Activated naive CD8-positive, alpha-beta T cell treated with anti-CD3 and anti-CD28 coated beads, Interleukin-2, amount 50 U/mL, for 24 hours (primary cell): ENCODE measurements at places on chromosomes 3 and 15.

GRCh38 chr3:142946861-142947260 is 16.6 kb downstream of the PAQR9 start:
- DNase-seq, result no peak

GRCh38 chr15:78263907-78264303 is 457 bp upstream of the DNAJA4 start:
- DNase-seq, result no peak

DNA sequence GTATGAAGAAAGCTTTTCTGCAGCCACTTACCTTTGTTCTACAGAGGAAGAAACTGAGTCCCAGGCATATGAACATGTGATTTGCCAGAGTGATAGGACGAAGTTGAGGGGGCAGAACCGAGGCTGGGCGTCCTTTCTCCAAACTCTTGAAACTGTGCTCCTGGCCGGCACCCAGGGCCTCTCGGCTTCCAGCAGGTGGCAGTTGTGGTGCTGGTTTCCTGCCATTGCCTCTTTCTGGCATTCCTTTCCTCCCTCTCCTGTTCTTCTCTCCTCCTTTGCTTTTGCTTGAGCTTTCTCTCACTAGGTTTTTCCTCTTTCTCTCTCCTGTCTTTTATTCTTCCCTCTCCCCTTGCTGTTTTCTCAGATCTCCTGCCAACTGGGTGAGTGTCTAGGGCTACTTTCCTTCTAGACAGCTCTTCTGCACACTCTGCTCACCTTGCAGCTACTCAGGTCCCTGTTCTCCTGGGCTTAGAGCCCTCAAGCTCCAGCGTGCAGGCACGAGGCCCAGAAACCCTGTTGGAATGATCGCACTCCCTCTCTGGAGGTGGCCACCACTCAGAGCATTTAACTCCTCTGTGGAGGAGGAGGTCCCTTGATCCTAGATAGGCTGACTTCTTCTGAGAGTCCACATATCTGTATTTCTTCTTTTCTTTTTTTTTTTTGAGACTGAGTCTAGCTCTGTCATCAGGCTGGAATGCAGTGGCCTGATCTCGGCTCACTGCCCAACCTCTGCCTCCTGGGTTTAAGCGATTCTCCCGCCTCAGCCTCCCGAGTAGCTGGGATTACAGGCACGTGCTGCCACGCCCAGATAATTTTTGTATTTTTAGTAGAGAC is 26.2 kb downstream of the TRAK1 start:
- no peak for DNase-seq

DNA sequence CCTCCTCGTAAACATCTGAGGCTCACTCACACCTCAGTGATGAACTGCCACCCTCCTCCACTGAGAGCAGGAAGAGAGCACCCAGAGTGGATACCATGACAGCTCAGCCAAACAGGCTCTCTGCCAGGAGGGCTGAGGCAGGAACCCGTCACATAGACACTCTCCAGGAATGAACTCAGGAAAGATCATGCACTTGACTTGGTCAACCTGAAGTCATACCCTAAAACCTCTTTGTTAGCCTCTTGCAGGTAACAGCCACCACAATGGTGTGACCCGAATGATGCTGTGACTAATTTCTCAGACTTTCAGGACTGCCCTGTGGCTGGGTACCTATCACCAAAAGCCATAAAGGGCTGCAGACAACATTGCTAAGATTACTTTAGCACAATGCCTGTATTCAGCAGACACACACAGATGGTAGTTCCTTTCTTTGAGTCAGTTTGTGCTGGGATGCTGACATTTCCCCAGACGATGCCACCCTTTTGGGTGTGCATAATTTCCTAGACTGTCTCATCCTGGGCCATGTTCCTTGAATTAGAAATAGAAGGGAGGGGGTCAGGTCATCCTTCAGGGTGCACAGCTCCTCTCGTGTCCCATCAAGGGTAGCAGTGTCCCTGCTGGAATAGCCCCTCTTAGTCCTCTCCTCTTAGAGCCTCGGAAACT is 30.3 kb downstream of the CX3CR1 start:
- no peak for DNase-seq

GRCh38 chr3:188510366-188510765 is 356.4 kb downstream of the LPP start:
- DNase-seq, result no peak

DNA sequence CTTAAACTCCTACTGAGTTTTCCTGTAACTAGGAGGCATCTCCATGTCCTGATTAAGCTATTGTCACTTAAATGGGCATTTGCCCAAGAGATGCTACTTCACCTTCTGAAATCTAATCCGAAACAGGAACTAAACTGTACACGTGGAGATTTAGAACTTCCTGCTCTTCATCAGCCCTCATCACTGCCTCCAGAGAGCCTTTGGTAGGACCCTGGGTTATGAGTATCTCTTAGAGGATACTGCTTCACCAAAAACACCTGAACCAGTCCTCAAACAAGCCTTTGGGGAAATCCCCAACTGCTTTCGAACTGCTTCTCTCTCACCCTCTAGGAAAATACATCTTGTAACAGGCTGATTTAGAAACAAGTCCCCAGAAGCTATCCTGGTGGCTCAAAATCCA is 320.3 kb downstream of the GAP43 start:
- no peak for DNase-seq

DNA sequence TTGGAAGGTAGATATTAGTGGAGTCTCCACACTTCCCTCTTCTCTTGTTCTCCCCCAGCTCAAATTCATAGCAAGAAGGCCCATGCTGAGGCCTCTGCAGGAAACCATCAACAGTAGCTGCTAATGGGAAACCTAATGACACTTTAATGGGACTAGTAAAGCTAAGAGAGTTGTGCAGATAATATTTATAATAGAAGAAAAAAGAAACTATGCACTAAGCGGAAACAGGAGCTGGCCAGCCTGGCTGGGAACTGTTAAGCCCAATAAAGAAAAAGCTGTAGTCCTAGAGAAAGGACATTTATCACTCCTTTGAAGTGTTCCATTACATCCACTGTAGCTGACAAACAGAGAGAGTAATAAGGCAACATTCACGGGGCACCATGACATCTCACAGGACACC is 229.6 kb downstream of the IGSF11 start:
- no peak for DNase-seq

- DNase-seq, result no peak
Observed at GRCh38 chr3:31960793-31961431, 20.1 kb downstream of the OSBPL10 start.

DNA sequence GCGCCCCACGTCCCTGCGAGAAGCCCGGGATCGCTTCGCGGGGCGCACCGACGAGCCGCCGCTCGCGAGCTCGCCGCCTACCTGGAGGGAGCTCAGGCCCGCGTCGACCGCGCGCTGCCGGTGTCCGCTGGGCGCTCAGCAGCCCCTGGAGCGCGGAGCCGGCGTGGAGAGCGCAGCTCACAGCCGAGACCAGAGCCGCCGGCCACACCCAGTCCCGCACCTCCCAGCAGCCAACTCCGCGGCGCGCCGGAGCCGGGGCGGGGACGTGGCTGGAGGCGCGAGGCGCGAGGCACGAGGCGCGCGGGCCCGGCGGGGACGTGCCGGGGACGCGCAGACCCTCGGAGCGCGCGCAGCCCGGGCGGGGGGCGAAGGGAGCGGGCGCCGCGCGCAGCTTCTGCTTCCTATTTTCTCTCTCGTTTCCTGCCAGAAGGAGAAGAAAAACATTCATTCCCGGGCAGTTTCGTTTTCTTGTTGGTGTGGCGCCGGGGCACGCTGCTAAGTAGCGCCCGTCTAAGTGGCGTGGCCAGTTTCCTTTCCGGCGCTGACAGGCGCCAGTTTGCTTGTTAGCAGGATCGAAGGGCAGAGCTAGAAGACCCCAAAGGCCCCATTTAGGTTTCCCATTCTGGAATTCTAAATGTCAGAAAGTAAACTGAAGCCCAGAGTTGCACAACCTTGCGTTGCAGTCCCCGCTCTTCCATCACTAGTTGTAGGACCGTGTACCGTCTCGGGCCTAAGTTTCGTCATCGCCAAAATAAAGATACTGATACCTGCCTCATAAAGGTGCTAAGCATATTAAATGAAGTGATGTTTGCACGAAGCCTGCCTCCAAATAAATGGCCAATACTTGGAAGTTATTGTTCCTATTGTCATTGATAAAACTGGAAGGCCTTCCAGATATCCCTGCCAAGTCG is at the start of gene GNB4:
Gene GNB4 (minus strand): TSS at position 206 of the 911 bp plus-strand sequence. CDS start 25,270 bp downstream, outside the sequence.
- DNase-seq, result peak; percentile 56

DNA sequence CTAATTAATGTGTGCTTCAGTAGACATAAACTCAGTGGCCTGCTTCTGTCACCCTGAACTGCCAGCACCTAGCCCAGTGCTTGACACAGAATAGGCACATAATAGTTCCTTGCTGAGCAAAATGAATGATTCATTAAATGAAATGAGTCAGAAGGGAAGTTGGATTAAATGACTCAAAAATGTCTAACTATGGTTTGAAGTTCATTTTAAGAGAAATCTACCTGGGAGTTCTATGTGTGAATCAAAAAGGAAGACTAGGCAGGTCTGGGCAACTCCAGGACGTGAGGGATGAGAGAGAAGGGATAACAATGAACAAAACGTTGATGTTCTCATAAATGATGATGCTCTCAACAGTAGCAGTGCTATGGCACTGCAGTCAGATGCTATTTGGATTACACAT is 175.0 kb downstream of the CFAP20DC start:
- no peak for DNase-seq

DNA sequence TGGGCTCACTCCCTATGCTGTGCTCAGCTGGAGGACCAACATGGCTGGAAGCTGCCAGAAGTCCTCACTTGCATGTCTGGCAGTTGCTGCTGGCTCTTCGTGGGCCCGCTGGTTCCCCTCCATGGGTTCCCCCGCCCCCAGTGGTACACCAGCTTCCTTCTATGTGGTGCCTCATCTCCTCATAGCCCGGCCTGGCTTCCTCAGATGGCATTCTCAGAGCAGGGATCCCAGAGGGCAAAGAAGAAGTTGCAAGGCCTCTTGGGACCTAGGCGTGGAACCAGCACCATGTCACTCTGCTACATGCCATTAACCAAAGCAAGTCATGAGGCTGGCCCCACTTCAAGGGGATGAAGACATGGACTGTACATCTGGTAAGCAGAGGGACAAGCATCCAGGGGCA is 2.9 kb upstream of the CFAP92 start:
- no peak for DNase-seq

GRCh38 chr3:196177967-196178366 is 33.2 kb downstream of the ZDHHC19 start:
- DNase-seq, result no peak

DNA sequence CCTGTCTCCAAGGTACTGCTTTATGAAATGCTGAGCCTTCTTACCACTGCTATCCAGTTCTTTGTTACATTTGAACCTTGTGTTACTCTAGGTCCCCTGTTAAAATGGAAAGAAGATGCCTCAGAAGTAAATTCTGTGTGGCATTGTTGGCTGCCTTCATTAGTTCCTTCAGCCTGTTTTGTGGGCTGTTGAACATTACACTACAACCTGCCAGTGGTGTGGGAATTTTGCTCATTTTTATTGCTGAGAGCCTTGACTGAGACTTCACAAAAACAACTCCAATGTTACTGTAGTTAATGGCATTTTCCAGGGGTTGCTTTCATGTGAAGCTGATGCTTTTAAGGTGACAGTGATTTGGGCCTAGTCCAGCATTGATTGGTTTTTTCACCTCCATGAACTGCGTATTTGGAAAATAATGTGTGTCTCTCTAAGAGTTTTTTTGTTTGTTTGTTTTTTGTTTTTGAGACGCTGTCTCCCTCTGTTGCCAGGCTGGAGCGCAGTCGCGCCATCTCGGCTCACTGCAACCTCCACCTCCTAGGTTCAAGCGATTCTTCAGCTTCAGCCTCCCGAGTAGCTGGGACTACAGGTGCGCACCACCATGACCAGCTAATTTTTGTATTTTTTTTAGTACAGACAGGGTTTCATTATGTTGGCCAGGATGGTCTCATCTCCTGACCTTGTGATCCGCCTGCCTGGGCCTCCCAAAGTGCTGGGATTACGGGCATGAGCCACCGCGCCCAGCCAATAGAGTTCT is 4.3 kb downstream of the MAPK6 start:
- DNase-seq, result no peak

GRCh38 chr15:62066663-62067447 is at the start of gene C2CD4A:
Gene C2CD4A (plus strand): TSS chr15:62066977. CDS start chr15:62067614, 637 bp downstream.
- peak; percentile 67 for DNase-seq

DNA sequence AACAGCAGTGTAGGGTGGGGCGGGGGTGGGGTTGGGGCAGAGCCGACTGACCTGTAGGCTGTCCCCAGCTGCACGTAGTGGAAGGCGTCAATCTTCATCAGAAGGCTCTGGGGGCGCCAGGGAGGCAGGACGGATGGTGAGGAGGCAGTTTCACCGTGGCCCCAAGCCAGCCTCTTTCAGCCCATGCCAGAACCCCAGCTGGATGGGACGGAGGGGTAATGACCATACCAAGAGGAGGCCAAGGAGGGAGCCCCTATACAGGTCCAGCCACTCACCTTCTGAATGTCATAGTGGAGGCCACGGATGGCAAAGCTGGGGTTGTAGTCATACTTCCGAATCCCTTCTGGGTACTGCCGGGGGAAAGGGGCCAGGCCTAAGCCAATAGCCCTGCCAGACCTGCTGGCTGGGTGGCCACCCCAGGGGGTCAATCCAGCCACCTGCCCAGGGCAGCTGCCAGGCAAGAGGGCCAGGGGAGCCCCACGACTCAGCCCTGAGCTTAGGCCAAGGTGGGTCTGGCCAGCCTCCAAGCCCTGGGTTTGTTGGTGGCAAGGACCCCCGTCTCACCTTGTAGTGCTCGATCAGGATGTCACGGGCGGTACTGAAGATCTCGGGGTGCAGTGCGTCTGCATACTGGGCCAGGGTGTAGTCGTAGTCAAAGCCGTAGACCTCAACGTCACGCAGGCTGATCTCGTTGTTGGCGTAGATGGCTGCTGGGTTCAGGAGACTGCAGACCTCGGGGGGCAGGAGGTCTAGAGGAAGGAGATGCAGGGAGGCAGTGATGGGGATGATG is 4.9 kb downstream of the NT5DC2 start:
- DNase-seq, result no peak

DNA sequence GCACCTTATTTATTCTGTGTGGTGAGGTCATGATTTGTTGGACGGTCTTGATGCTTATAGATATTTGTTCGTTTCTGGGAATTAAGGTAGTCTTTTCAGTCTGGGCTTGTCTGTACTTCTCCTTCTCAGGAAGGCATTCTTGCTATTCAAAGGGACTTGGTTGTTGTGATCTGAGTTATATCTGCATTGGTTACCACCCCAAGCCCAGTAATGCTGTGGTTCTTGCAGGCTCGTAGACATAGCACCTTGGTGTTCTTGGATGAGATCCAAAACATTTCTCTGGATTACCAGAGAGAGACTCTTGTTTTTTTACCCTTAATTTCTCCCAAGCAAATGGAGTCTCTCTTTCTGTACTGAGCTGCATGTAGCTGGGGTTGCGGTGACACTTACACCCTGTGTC is 128.0 kb upstream of the CBLB start:
- DNase-seq, result no peak

GRCh38 chr15:48609486-48609885 is 36.0 kb downstream of the FBN1 start:
- no peak for DNase-seq
